NCI-H460 (cell line): ENCODE measurements at places on chromosomes 12 and 14. TPM values are rescaled to one million over a fixed set of nuclear protein-coding genes. Genes with fewer than 3 reads are reported as not detected.

Gene MMP17
- total RNA-seq, result 32.6 and 38.8 TPM in 2 replicates

Gene KRT73
- not detected in 2 replicates for total RNA-seq

Gene MYF6
- not detected in 2 replicates for total RNA-seq

Gene KLRC2
- 0.22 TPM in 1 of 2 replicates, not detected in the other for total RNA-seq

Gene CEBPE
- total RNA-seq, result not detected in 2 replicates

Gene ZNF10
- total RNA-seq, result 5.3 and 5.8 TPM in 2 replicates

Gene FGF6
- total RNA-seq, result not detected in 2 replicates

Gene SNAPC1
- 43.4 and 49.6 TPM in 2 replicates for total RNA-seq

Gene KRT85
- not detected in 2 replicates for total RNA-seq

Gene TMPRSS12
- total RNA-seq, result not detected in 2 replicates

Gene PLA2G1B
- total RNA-seq, result not detected in 2 replicates

Gene DEPDC4
- total RNA-seq, result 1.7 and 3.3 TPM in 2 replicates

Gene ATP6V1D
- 80.1 and 98.2 TPM in 2 replicates for total RNA-seq

Gene BCL11B
- total RNA-seq, result 0.14 TPM in 1 of 2 replicates, not detected in the other

Gene TAS2R20
- total RNA-seq, result 0.84 and 1.8 TPM in 2 replicates

Gene FBLN5
- total RNA-seq, result 2.0 and 2.4 TPM in 2 replicates

Gene CFAP54
- 0.20 and 0.72 TPM in 2 replicates for total RNA-seq

Gene ARHGDIB
- total RNA-seq, result not detected in 2 replicates

Gene GPR33
- not detected in 2 replicates for total RNA-seq
